ENCODE measurements at places on chromosomes 4 and X.

- no peak for DNase-seq
Measured at GRCh38 chrX:155662282-155662681, 49.5 kb upstream of the TMLHE start.

DNA sequence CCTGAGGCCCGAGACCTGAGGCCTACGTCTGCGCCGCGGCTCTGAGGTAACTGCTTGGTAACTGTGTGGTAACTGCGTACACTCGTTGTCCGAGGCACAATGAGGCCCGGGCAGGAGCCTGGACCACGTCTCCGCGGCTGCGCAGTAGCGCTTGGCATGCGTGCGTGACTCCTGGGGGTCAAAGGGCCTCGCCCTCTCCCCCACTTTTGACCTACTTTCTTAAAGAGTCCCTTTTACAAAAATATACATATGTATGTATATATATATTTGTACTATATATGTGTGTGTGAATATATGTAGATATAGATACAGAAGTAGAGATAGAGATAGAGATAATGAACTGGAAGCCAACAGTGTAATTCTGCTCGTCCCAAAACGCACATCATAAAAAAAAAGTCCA, at the start of gene BEND2:
Gene BEND2 (minus strand): TSS at position 101 of the 400 bp plus-strand sequence. CDS start 136 bp downstream, outside the sequence.
- no peak for DNase-seq

GRCh38 chr4:103079621-103080020, 3.1 kb upstream of the SLC9B2 start:
- no peak for DNase-seq

- peak; percentile 64 for DNase-seq
Measured at GRCh38 chr4:16916719-16917337, 18.4 kb upstream of the LDB2 start.

DNA sequence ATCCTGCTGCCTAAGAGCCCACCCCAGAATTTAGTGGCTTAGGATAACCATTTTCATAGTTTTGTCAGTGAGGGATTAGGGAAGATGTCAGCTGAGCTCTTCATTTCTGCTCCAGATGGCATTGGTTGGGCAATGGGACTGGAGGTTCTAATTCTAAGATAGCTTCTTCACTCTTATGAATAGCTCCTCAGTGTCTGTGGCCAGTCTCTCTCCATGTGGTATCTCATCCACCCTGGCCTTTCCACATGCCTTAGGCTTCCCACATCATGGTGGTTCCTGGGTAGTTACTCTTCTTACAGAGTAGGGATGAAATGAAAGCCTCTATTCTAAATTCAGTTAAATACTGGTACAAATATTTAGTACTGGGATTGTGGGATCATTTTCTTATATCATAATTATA, 31.3 kb downstream of the REPS2 start:
- no peak for DNase-seq

DNA sequence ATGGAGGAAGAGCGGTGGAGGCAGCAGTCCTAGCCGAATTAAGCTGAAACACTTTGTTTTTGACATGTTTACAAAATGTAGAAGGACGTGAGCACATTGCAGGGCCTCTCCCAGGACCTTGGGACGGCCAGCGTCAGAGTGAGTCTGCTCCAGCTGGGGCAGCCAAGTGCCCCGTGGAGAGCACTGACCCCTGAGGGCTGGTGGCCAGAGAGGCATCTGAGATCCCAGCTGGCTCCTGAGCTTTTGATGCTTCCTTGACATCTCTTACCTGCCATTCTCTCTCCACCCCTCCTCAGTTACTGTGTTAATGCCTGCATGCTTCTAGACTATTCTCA, 24.7 kb downstream of the NAT8L start:
- DNase-seq, result no peak

GRCh38 chr4:39978904-39979303, 1.2 kb upstream of the PDS5A start:
- DNase-seq, result no peak

DNA sequence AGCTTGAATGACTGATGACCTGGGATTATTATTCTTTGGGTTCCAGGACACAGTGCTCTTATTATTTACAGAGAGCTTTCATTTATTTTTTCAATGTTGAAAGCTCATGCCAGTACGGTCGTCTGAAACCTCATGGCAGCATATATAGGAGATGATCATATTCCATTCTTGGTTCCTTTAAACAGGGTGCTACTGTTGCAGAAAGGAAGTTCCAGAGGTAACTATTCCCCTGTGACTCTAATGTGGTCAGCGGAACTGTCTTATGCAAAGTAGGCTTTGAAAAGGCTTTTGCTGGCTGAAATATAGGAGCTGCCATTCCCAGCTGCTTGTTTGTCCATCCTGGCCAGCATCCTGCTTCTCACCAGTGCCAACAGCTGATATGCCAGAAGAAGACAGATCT, 208.3 kb upstream of the LEF1 start:
- no peak for DNase-seq

GRCh38 chrX:104151037-104151436, 5.8 kb downstream of the SLC25A53 start:
- DNase-seq, result no peak

DNA sequence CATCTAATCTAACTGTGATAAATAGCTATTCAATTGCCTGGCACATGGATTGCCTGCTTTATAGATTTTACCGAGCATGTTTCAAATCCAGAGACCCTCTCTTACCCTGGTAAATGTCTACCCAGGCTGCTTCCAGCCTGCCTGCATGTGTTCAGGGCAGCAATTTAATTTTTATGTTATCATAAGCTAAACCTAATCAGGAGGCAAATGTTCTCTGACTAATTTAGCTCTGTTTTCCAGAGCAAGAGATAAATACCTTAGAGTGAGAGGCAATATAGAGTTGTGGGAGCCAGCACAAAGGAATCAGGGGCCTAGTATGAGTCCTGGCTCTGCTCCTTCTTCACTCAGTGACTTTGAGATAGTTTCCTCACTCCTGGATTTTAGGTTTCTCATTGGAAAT, 37.7 kb downstream of the PARM1 start:
- DNase-seq, result no peak

- DNase-seq, result no peak
Measured at GRCh38 chr4:172547724-172548123, 620.9 kb upstream of the GALNT7 start.

GRCh38 chr4:184122631-184123408, 94.9 kb downstream of the ENPP6 start:
- DNase-seq, result no peak

GRCh38 chr4:145890689-145891088, 47.9 kb downstream of the ZNF827 start:
- DNase-seq, result no peak

DNA sequence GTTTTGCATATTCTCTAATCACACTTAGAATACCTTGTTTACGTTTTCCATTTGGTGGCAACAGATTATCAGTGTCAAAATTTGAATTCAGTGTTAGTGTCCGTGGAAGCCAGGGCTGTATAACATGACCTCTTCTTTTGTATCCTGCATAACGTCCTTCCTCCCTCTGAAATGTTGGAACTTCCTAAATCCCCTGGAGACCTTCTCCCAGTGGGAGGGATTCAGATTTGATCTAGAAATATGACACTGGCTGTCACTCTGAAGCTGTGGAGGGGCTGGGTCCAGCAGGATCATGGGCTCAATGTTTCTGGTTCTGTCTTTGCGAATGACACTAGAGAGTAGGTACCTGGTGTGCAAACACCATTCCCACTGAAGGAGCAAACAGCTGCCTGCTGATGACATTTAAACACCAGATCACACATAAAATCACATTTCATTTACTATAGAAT, 850 bp upstream of the CXCL3 start:
- DNase-seq, result no peak

- DNase-seq, result no peak
Measured at GRCh38 chr4:117908306-117909207, 125.7 kb upstream of the NDST3 start.

- DNase-seq, result no peak
Measured at GRCh38 chrX:30791296-30792278, 97.5 kb downstream of the TAB3 start.

DNA sequence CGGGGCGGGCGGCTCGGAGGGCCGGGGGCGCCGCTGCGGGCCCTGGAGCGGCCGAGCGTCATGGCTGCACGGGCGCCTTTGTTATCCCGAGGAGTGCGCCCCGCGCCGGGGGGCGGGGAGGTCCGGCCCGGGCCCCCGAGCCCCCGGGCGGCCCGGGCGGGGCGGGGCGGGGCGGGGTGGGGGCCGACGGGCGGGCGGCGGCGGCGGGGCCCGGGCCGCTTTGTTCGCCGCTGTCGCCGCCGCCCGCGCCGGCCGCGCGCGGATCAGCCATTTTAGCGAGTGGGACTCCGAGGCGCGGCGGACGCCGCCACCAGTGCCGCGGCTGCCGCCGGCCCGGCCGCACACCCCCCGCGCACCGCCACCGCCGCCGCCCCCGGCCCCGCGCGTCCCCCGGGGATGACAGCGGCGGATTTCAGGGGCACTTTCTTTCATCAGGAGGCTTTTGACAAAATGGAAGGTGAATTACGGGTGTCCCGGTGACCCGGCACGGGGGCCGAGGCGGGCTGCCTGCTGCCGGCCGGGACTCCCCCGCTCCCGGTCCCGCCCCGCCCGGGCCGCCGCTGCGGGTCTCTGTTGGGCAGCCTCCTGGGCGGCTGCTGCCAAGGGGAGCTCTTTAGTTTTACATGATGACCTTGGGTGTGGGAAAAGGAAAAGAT, 1.2 kb downstream of the HMGB3 start:
- no peak for DNase-seq

GRCh38 chr4:71239365-71239764, 99.5 kb upstream of the SLC4A4 start:
- DNase-seq, result no peak

DNA sequence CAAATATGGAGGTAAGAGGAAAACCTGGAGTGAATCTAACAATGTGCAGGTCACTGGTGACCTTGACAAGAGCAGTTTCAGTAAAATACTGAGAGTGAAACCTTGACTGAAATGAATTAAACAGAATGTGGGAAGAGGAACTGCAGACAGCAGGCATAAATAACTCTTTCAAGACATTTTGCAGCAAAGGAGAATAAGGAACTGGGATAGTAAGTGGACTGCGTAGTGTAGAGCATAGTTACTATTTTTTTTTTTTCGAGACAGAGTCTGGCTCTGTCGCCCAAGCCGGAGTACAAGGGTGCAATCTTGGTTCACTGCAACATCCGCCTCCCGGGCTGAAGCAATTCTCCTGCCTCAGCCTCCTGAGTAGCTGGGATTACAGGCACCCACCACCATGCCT, 24.0 kb downstream of the RBMX start:
- no peak for DNase-seq

DNA sequence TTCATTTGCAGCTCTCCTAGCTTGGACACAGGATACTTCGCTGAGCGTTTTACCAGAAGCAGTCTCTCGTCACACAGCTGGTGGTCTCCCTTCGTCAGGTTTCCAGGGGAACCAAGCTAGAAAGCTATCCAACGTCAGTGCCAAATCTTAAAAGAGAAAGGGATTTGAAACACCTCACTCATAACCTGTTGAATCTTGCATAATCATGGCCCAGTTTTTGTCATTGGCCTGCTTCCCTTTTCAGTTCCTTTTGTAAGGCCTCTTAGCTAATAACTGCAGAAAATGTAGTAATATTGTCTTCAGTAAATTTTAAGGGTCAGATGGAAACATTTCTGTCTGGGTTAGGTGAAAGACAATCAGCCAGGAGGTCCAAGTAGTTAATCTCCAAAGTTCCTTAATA, 22.0 kb downstream of the RAB39B start:
- DNase-seq, result no peak

- no peak for DNase-seq
Measured at GRCh38 chrX:2894885-2895292, 34.2 kb downstream of the ARSD start.

GRCh38 chr4:150510176-150510865, 71.6 kb upstream of the MAB21L2 start:
- no peak for DNase-seq

GRCh38 chr4:112765317-112765974, 128.5 kb downstream of the LARP7 start:
- no peak for DNase-seq

GRCh38 chrX:134971926-134972325, 18.9 kb upstream of the SMIM10 start:
- no peak for DNase-seq

- DNase-seq, result no peak
Measured at GRCh38 chr4:37447886-37448285, 203.3 kb downstream of the NWD2 start.

DNA sequence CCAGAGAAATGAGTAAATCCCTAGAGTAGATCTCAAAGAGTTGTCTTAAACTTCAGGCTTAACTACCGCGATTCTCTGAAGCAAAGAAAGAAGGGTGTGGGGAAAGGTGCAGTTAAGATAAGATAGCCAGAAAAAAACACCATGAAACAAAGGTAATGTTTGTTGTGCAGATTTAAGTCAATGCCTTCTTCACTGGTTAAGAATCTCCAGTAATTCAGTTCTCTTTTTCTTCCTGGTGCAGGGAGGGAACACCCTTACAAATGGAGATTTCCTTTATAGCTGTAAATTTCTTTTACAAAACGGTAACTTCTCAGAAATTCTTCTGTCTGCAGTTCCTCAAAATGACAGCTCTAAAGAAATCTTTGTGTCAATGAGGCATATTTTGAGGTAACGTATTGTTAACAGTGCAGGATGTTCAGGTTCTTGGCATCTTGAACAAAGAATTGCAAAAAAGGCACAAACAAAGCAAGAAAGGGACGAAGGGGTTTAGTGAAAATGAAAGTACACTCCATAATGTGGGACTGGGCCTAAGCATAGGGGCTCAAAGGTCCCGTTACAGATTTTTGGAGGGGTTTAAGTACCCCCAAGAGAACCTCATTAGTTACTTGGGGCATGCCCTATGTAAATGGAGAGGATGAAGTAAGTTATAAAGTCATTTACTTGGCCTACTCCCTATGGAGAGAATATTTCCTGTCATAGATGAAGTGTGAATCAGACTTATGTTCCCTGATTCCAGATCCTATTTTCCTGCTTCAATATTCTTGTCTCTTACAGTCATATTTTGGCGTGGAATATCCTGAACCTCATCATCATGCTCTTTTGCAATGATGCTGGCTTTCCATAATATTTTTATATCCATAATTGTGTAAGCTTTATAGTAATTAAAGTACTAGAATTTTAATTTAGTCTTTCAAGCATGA, 492.0 kb downstream of the PCDH11X start:
- no peak for DNase-seq

- no peak for DNase-seq
Measured at GRCh38 chr4:187550256-187550950, 445.2 kb upstream of the ZFP42 start.

GRCh38 chrX:11397680-11398079, 104.5 kb downstream of the AMELX start:
- DNase-seq, result no peak

GRCh38 chrX:104913348-104913747, 307.1 kb downstream of the TEX13A start:
- DNase-seq, result no peak

GRCh38 chr4:40579983-40580382, 49.7 kb downstream of the RBM47 start:
- no peak for DNase-seq

- no peak for DNase-seq
Measured at GRCh38 chr4:120472447-120473131, 405.9 kb upstream of the MAD2L1 start.

- no peak for DNase-seq
Measured at GRCh38 chrX:28590396-28590795, 3.1 kb downstream of the IL1RAPL1 start.

All from activated CD8-positive, alpha-beta memory T cell treated with anti-CD3 and anti-CD28 coated beads, Interleukin-2, amount 50 U/mL, for 4 hours (primary cell).